Psoas muscle (tissue), 8 donors: ENCODE measurements at places on chromosomes 7 and 10.
A peak's percentile ranks its signal among the peaks of the same experiment; 100 is the strongest.

- DNase-seq = no peak
Observed at GRCh38 chr10:123759501-123760031, 93.4 kb downstream of the GPR26 start.

GRCh38 chr7:17234398-17235031, 63.9 kb upstream of the AHR start:
- DNase-seq = no peak

DNA sequence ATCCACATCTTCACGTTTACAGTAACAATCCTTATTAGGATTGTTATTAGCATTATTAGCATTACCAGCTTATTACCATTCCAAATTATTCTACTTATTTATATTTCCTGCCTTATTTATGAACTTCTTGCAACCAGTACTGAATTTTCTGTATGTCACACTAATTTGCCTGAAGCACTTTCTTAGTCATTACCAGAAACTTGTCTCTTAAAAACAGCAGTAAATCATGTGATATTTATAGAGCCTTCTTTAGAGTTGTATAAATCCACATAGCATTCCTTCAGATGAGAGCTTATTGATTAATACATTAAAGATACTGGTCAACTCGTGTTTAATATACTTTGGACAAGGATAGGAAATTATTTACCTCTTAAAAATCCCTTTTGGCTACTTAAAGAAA, 618.6 kb downstream of the SUGCT start:
- DNase-seq = no peak

DNA sequence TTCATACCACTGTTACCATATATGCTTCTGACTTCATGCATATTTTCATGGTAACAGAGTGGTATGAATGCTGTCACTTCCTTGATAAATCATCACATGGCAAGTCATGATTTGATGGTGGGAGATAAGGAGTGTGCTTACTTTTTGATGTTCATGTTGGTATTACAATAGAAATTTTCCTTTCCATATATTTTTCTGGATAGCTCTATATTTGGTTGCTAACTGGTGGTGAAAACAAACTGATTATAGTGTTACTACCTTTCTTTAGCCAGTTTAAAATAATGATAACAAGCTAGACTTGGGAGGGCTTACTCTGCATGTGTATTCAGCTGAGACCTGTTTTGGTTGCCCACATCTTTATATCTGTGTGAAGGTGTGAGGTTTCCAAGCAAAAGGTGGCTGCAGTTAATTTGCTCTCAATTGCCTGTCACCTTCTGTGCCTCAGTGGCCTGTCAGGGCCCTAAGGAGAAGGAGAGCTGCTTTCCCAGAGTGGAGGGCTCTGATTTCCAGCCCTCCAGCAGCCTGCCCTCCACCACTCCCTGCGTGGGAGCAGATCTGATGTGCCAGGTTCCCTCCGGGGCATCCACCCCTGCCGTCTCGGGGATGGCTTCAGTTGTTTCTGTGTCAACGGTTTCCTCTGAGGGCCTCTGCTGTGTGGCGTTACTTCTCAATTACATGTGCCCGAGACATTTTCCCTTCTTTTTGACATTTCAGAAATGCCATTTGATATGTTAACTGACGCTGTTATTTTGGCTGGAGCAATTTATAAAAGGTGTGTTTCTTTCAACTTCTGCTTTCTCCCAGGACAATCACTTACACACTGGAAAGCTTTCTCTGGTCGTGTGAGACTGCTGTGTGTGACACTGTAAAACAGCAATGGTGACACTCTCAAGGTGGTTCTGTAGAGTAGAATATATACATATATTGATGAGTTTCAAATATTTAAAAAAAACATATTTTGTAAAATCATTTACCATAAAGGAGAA, 107.7 kb upstream of the KLF6 start:
- no peak for DNase-seq

- no peak for DNase-seq
Observed at GRCh38 chr10:108132303-108132702, 967.8 kb upstream of the SORCS1 start.

DNA sequence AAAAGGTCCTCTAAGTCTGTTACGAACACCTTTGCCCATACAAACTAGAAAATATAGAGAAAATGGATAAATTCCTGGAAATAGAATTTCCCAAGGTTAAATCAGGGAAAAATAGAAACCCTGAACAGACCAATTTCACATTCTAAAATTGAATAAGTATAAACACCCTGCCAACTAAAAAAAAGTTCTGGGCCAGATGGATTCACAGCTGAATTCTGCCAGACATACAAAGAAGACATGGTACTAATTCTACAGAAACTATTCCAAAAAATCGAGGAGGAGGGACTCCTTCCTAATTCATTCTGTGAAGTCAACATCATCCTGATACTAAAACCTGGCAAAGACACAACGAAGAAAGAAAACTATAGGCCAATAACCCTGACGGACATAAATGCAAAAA, 400.4 kb upstream of the SEMA3A start:
- DNase-seq = no peak

GRCh38 chr7:26642416-26642815, 222.0 kb downstream of the SKAP2 start:
- no peak for DNase-seq

DNA sequence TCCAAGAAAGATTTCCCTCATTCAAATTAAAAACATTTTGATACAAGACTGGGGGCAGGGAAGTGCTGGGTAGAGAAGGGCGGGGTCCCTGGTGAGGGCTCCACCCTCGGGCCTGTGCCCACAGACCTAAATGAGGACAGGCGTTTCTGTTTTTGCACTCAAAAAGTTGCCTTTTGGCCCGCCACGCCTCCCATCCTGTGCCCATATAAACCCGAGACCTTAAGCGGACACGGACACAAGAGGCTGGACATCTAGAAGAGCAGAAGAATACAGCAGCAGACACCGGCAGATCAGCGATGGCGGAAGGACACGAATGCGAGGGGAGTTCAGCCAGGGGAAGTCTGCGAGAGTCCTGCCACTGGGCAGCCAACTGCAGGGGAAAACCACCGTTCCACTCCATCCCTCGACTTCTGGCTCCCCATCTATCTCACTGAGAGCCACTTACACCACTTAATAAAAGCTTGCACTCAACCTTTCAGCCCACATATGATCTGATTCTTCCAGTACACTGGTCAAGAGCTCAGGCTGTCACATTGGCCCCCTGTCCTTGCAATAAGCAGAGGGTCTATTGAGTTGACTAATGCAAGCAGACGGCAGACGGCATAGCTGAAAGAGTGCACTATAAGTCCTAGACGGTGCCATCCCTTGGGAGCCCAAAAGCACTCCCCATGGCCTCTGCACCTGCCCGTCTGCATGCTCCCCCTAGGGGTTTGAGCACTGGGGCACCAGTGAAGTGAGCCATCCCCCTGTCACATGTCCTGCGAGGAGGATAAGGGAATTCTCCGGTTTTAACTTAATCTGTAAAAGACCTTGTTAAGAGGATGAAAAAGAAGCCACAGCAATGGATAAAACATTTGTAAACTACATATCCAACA, 181.8 kb upstream of the PRSS1 start:
- DNase-seq = no peak

- DNase-seq = no peak
Observed at GRCh38 chr10:112899391-112900065, 50.5 kb upstream of the TCF7L2 start.

- DNase-seq = no peak
Observed at GRCh38 chr7:35695473-35695850, 527 bp upstream of the HERPUD2 start.

GRCh38 chr10:82176587-82176986, 301.6 kb downstream of the NRG3 start:
- no peak for DNase-seq

DNA sequence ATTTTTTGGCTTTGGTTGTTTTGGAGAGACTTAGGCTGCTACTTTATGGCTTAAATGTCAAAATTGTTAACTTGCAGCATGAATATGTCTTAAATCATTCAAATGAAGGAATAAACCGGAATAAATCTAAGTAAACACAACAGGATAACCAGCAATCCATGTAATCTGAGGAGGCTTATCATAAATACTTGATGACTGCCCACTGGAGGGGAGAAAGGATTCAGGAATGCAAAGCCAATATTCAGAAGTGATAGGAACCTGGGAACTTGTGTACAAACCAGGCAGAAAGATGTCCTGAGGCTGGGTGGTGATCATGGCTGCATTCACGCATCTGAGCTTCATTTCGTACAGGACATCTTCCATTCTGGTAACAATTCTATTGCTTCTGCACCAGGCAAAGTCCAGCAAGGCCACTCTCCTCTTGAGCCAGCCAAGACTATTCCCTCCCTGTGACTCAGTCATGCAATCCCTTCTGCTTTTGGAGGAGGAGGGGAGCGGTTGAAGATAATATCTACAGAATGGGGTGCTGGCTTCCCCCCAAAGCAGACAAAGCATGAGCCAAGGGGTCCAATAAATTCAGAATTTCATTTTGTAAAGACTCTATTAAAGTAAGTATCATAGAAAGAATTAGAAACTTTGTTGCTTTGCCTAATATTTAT, 374.5 kb downstream of the PHTF2 start:
- DNase-seq = no peak

GRCh38 chr10:48363617-48364355, 57.3 kb downstream of the MAPK8 start:
- DNase-seq = peak; percentile 12

DNA sequence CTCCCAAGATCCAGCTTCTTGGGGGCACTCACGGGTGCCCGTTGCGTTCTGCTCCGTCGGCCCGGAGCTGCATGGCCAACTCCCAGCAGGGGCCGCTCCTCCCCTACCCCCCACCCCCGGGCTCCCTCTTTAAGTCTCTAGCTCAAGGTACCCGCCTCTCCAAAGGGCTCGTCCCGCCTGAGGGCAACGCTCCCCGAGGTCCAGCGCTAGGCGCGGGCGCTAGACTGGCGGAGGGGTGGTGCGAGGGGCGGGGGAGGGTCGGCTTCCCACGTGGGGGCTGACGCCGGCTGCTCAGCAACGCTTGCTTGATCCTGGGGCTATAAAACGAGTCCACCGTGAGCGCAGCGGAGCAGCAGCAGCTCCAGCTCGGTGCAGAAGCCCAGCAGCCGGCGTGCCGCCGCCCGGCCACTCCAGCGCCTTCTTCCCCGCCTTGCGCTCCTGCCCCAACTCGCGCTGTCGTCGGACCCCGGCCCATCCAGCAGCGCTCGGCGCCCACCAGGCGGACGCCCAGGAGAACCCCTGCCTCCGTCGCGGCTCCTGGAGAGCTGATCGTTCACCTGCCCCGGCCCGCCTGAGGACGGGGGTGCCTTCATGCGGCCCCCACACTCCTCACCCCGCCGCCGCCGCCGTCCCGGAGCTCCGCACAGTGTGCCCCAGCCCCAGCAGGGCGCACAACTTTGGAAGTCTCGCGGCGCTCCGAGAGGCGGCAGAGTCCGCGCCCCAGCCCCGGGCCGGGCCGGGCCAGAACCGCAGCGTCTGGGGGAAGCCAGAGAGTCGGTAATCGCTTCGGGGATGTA, at the start of gene ADRA2A:
TSS of gene ADRA2A (plus strand) at position 348 of the 797 bp plus-strand sequence. CDS start 968 bp downstream, outside the sequence.
- peak; percentile 23 for DNase-seq

DNA sequence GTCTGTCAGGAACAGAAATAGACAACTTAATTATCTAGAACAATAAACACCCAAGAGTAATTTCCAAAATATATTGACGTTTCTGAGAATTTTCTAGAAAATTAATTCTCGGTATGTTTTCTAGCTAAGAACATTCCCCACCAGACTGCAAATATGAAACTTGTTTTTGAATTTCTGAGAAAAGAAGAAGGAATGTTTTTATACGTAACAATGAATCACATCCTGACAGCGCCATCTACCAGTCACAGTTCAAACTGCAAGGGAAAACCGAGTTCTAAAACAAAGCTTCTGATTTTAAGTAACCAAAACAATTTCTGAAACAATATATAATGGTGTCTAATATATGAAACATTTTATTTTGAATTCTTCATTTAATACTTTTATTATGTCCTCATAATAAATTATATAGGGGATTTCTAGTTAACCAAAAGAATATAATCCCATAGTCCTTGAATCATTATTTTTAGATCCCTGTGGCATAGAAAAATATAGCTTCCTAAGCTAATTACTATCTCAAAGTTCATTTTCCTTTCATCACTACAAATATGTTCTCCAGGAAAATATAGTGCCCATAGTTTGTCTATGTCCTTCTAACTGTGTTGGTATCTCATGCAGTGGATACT, 34.5 kb upstream of the MEOX2 start:
- DNase-seq = no peak

DNA sequence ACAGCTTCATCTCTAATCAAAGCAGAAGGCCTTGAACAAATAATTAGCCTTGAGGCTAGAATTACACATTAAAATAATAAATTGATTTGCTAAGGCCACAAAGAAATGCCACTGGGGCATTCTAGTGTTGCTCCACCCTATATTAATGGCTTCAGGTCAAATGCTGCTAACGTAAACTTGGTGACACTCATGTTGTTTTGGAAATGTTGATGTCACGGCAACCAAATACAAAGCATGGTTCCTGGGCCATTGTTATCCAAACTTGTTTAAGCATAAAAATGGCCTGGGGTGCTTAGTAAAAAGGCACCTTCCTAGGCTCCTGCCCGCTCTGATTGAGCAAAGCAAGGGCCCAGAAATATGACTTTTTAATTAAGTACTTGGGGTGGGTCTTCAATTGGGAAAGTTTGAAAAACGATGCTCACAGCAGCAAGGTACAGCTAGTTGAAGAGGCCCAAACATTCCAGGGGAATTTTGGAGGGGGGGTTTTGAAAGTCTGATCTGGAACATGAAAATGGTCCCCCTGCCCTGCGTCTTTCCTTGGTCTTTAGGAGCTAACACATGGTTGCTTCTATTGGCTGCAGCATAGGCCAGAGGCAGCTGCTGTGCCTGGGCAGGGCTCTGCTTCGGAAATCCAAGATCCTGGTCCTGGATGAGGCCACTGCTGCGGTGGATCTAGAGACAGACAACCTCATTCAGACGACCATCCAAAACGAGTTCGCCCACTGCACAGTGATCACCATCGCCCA, 67.8 kb downstream of the ABCC2 start:
- no peak for DNase-seq

DNA sequence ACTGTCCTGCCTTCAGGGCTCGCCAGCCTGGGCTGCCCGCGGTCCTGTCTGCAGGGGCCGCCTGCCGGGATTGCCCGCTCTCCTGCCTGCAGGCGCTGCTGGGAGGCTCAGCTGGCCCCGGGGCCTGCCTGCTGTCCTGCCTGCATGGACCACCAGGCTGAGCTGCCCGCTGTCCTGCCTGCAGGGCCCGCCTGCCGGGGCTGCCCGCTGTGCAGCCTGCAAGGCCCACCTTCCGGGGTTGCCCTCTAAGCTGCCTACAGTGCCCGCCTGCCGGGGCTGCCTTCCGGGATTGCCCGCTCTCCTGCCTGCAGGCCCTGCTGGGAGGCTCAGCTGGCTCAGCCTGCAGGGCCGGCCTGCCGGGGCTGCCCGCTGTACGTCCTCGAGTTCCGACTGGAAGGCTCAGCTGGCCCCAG, 164.4 kb downstream of the GLRX3 start:
- DNase-seq = no peak

DNA sequence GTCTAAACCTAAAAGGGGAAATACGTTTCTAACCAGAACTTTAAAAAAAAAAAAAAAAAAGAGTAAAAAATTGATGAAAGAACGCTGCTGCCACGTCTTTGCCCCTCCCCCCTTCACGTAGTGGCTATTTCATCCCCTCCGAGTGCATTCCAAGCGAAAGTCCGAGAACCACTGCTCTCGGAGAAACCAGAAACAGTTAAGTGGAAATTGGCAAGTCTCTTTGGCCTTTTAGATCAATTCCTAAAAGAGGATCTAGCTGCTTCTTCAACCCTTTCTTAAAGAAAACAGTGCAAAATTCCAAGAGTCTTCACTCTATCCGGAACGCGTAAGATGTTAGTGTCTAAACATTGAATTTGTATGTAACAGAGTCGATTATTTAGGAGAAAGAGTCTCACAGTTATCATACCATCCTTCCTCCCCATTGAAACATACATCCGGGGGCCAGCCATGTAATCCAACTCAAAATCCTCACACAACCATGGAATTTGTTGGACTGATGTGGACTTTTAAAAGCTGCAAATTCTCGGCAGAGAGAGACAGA, 1.1 kb downstream of the P4HA1 start:
- peak; percentile 42 for DNase-seq
